ENCODE measurements at places on chromosomes 11 and 22. TPM values are rescaled to one million over a fixed set of nuclear protein-coding genes. Genes with fewer than 3 reads are reported as not detected.

DNA sequence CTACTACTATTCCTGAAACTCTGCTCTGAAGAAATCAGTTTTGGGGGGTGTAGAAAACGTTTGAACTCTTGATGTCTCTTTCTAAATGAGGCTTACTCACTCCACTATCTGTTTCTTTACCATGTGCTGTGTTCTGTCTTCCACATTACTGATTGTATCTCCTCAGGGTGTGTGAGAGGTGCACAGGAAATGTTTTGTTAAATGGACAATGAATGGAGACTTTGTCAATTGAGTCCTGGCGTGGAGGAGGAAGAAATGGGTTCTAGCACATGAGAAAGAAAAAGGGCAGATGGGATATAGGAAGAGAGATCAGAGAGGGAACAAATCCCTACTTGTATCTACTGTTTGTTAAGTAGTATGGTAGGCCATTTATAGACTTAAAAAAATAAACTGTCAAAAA is 577.1 kb upstream of the CCDC90B start:
- no peak overlapping the region for H3K4me3 ChIP-seq
- no peaks in the 10 kb centered on the region for H3K36me3 ChIP-seq
- H3K27me3 ChIP-seq: no peaks in the 10 kb centered on the region
- DNase-seq: no peak
- no peak overlapping the region for H3K27ac ChIP-seq

The OR51E2 gene
- total RNA-seq: not detected

GRCh38 chr11:117220568-117220967 is 11.3 kb downstream of the PCSK7 start:
- H3K4me3 ChIP-seq: peak overlapping the region; percentile 21
- peaks cover 73% of the 10 kb centered on the region for H3K4me1 ChIP-seq
- DNase-seq: peak; percentile 80
- H3K27ac ChIP-seq: peak overlapping the region; percentile 93

DNA sequence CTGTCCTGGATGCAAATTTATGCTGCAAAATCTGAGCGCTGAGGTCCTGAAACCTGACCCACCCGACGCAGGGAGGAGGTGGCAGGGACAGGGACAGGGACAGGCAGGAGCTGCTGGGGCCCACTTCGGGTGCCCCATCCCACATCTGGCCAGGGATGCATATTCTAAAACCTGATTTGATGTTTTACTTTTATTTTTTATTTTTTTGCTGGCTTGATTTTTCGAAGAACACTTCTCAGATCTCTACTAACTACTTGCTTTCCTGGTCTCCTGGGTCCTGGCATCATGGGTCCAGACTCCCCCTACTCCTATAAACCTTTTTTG is 652 bp upstream of the PVALB start:
- H3K27me3 ChIP-seq: peaks cover 100% of the 10 kb centered on the region
- no peak overlapping the region for H3K4me3 ChIP-seq
- peaks cover 13% of the 10 kb centered on the region for H3K4me1 ChIP-seq
- DNase-seq: no peak

DNA sequence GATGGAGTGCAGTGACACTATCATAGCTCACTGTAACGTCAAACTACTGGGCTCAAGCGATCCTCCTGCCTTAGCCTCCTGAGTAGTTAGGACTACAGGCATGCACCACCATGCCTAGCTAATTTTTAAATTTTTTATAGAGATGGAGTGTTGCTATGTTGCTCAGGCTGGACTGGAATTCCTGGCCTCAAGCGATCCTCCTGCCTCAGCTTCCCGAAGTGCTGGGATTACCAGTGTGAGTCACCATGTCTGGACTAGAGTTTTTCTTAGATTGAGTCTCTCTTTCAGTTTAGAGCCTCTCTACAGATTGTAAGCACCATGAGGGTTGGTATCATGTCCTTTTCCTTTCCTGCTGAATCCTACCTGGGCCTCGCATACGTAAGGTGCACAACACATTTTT is 57.3 kb upstream of the ALKBH3 start:
- DNase-seq: no peak
- H3K4me1 ChIP-seq: no peaks in the 10 kb centered on the region

The MRGPRE gene
- total RNA-seq: 0.36 TPM

GRCh38 chr11:102343809-102344208 is 3.2 kb upstream of the BIRC2 start:
- H3K36me3 ChIP-seq: no peaks in the 10 kb centered on the region
- H3K4me1 ChIP-seq: peaks cover 16% of the 10 kb centered on the region
- H3K27ac ChIP-seq: no peak overlapping the region
- H3K4me3 ChIP-seq: no peak overlapping the region

The EMID1 gene
- total RNA-seq: 0.74 TPM

- H3K4me1 ChIP-seq: peaks cover 62% of the 10 kb centered on the region
- peak; percentile 80 for DNase-seq
- H3K27ac ChIP-seq: peak overlapping the region; percentile 55
- peaks cover 13% of the 10 kb centered on the region for H3K36me3 ChIP-seq
These were observed 10.5 kb downstream of the TOLLIP start for GRCh38 chr11:1298695-1299492.

DNA sequence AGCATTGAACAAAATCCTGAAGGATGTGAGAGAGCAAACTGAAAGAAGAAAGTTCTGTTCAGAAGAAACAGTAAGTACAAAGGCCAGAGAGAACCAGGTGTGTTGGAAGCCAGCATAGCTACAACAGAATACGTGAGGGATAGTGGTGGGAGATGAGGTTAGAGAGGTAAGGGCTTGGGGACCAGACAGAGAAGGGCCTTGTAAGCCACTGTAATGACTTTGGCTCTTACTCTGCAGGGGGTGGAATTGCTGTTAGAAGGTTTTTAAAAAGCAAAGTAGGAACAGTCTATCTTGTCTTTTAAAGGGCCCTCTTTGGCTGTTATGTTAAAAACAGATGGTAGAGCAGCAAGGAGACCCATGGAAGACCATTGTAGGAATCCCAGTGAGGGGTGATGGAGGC is 4.2 kb downstream of the PRRG4 start:
- no peaks in the 10 kb centered on the region for H3K36me3 ChIP-seq
- no peak overlapping the region for H3K27ac ChIP-seq
- peaks cover 42% of the 10 kb centered on the region for H3K27me3 ChIP-seq
- H3K4me3 ChIP-seq: no peak overlapping the region
- peaks cover 17% of the 10 kb centered on the region for H3K4me1 ChIP-seq

- no peaks in the 10 kb centered on the region for H3K27me3 ChIP-seq
- no peak overlapping the region for H3K27ac ChIP-seq
- H3K4me1 ChIP-seq: peaks cover 48% of the 10 kb centered on the region
These were observed 25.4 kb downstream of the TRIM44 start for GRCh38 chr11:35688023-35688422.

DNA sequence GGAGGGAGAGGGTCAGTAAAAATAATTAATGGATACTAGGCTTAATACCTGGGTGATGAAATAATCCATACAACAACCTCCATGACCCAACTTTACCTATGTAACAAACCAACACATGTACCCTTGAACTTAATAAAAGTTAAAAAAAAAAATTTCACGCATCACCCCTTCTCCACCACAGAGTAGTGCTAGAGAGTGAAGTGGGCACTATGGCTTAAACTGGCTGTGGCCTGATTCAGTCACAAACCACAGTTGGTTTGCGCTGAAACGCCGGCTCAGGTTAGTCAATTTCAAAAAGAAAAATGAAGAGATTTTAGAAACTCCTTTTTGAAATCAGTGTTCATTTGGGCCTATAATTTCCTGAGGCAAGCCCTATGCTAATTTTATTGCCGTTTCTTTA is 144.3 kb downstream of the TRPC6 start:
- H3K27ac ChIP-seq: no peak overlapping the region
- peaks cover 30% of the 10 kb centered on the region for H3K4me1 ChIP-seq
- H3K4me3 ChIP-seq: no peak overlapping the region
- H3K27me3 ChIP-seq: no peaks in the 10 kb centered on the region
- DNase-seq: no peak

DNA sequence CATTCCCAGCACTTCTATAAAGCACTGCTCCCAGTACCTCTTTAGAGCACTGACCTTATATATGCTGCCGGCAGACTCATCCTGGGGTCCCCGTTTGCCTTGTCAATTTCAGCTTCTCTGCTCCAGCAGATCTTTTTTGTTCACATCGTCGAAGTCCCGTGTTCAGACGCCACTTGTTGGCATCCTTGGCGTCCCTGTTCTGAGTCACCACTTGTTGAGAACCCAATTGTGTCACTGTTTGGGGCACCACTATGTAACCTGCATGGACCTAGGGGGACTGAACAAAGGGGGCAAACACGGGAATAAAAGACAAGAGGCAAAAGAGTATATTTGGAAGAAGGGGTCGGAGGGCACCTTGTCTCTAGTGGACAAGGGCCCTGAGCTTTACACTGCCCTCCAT is 25.5 kb downstream of the OR10A6 start:
- no peaks in the 10 kb centered on the region for H3K4me1 ChIP-seq
- peaks cover 69% of the 10 kb centered on the region for H3K27me3 ChIP-seq
- no peak for DNase-seq
- no peaks in the 10 kb centered on the region for H3K36me3 ChIP-seq
- no peak overlapping the region for H3K27ac ChIP-seq

GRCh38 chr11:2843551-2843950 is 42.0 kb downstream of the CDKN1C start:
- H3K27me3 ChIP-seq: no peaks in the 10 kb centered on the region
- peaks cover 12% of the 10 kb centered on the region for H3K4me1 ChIP-seq
- H3K27ac ChIP-seq: no peak overlapping the region
- no peak for DNase-seq

DNA sequence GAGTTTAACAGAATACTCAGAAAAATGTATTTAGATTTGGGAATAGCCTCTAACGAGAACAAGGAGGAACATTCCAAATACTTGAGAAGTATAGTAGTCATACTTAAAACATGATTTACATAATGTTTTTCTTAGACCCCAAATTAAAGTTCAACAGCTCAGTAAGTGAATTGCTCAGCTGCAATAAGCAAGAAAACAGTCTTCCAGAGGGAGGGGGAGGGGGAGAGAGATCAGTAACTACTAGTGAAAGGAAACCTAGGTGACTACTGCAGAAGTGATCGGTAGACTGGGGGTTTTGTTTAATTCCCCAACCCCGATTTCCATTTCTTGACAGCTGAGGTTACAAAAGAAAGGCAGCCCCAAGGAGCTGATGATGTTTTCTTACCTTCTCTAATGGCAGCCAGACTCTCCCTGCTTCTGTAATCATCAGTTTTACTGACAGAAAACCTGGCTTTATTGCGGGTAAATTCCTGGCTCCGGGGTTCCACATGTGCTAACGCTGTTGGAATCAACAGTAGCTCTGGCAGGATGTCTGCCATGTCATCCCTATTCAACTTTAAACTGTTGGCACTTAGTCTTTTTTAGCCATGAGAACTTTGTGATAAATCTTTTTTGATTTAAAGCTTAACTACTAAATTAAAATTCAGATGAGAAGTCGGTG is 82.4 kb upstream of the BIRC3 start:
- H3K4me3 ChIP-seq: no peak overlapping the region
- no peak overlapping the region for H3K27ac ChIP-seq
- H3K36me3 ChIP-seq: peaks cover 18% of the 10 kb centered on the region
- H3K4me1 ChIP-seq: peaks cover 2% of the 10 kb centered on the region

DNA sequence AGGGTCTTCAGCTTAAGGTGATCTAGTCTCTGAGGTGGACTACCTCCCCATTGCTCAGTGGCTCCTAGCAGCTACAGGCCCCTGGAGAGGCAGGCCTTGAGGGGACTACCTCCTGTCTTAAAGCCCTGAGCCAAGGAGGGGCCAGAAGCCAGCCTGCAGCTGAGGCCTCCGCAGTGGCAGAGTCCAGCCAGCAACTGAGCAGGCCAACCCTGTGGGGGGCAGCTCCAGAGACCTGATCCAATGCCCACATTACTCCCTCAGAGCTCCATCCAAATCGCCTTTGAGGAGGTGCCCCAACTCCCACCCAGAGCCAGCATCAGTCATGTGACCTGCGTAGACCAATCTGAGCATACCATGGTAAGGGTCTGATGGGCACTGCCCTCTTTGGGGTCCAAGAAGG is 2.7 kb downstream of the C2CD2L start:
- H3K36me3 ChIP-seq: peaks cover 48% of the 10 kb centered on the region
- peaks cover 34% of the 10 kb centered on the region for H3K4me1 ChIP-seq

GRCh38 chr11:66904055-66904454 is 47.2 kb downstream of the LRFN4 start:
- no peaks in the 10 kb centered on the region for H3K36me3 ChIP-seq
- H3K4me1 ChIP-seq: peaks cover 14% of the 10 kb centered on the region
- H3K4me3 ChIP-seq: no peak overlapping the region
- no peak for DNase-seq
- H3K27me3 ChIP-seq: no peaks in the 10 kb centered on the region
- H3K27ac ChIP-seq: no peak overlapping the region

GRCh38 chr11:19345519-19345847 is 104.7 kb upstream of the E2F8 start:
- H3K27ac ChIP-seq: no peak overlapping the region
- H3K4me1 ChIP-seq: peaks cover 36% of the 10 kb centered on the region
- no peaks in the 10 kb centered on the region for H3K36me3 ChIP-seq
- peaks cover 99% of the 10 kb centered on the region for H3K27me3 ChIP-seq
- no peak for DNase-seq

- H3K4me1 ChIP-seq: peaks cover 11% of the 10 kb centered on the region
- no peak for DNase-seq
- H3K27me3 ChIP-seq: no peaks in the 10 kb centered on the region
- no peak overlapping the region for H3K27ac ChIP-seq
These were observed 16.0 kb downstream of the POLD3 start for GRCh38 chr11:74608431-74608830.

The TRIM51 gene
- total RNA-seq: not detected

GRCh38 chr11:12053606-12054361 is 45.4 kb upstream of the DKK3 start:
- no peak overlapping the region for H3K4me3 ChIP-seq
- no peak for DNase-seq
- peaks cover 25% of the 10 kb centered on the region for H3K4me1 ChIP-seq
- no peaks in the 10 kb centered on the region for H3K36me3 ChIP-seq
- H3K27ac ChIP-seq: peak overlapping the region; percentile 35
- H3K27me3 ChIP-seq: no peaks in the 10 kb centered on the region

The OR5T2 gene
- total RNA-seq: not detected

- no peak overlapping the region for H3K4me3 ChIP-seq
- peaks cover 81% of the 10 kb centered on the region for H3K27me3 ChIP-seq
- no peak for DNase-seq
- H3K36me3 ChIP-seq: no peaks in the 10 kb centered on the region
- no peak overlapping the region for H3K27ac ChIP-seq
These were observed 906.9 kb downstream of the BRD1 start for GRCh38 chr22:48920776-48921241.

DNA sequence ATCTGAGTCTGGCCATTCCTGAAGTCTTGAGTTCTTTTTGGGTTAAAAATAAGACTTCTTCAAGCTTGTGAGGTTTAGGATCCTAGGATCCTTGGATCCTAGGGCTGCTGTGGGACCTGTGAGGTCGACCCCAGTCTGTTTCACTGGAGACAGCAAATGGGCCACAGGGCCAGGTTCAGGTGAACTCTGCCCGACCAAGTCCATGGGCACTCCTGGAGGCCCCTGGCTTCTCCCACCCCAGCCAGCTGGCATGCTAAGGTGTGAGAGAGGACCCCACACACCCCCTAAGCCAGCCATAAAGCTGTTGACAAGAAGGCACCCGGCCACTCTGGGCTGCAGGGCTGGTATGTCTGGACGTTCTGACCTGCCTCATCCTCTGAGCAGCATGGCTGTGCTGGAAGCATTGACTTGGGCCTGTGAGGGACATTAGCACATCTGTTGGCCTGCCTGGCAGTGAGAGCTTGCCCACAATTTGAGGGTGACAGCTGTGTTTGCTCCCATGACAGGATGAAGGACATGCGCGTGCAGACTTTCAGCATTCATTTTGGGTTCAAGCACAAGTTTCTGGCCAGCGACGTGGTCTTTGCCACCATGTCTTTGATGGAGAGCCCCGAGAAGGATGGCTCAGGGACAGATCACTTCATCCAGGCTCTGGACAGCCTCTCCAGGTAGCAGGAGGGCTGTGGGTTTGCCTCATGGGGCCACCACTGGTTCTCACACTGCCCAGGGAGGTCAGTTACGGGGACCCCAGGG is 16.0 kb downstream of the CLDN5 start:
- H3K36me3 ChIP-seq: no peaks in the 10 kb centered on the region
- no peak overlapping the region for H3K4me3 ChIP-seq

All from left ventricle myocardium inferior (tissue), 1 donor.